ENCODE measurements at places on chromosomes 2 and 18.

DNA sequence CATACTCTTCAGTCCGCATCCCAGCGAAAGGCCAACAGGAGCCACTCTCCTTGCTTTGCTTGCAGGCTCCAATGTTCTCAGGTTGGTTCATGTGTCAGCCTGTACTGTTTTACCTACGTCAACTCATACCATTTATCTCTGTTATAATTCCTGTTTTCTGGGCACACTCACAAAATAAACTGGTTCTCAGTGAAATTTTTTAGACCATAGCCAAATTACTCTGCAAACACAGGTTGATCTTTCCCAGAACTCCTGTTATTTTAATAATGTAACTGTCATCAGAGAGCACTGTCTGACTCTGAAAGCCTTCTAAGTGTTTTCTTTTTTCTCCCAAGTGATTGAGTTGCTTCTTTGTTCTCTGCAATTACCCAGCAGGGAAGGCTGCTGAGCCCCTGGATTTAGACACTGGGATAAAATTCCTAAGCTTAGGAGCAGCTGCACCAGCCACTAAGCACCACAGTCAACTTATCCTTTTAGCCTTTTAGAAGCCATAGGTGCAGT lies 111.6 kb upstream of the PIEZO2 start:
- no peak for DNase-seq

GRCh38 chr2:159298967-159299366 lies 12.5 kb upstream of the WDSUB1 start:
- DNase-seq, result no peak

- DNase-seq, result peak; percentile 43
Measured at GRCh38 chr2:79512442-79513401, at the start of gene CTNNA2. TSS of gene CTNNA2 (plus strand) at chr2:79513051.

DNA sequence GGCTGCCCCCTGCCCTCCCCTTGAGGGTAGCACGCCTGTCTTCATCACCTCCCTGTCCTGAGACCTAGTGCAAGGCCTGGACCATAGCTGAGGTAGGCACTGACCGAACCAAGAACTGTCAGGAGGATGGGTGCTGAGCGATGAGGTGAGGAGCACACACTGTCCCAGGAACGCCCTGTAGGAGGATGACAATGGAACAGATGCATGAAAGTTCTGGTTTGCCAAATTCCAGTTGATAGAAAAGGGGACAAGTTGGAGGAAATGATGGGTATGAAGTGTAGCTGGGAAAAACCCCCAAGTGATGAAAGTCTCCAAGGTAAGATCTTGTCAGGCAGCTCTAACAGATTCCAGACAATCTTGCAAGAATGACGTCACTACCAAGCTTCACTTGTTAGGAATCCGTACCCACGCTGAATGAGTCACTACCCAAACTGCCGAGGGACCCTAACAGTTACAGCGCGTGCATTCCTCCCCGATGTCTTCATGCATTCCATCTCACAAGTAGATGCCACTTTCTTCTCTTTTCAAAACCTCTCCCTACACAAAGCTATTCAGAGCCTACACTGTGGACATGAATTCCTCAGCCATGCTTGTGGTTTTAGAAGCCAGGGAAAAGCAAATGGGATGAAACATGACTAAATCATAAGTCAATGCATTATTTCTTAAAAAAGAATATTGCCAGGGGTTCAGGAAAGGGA lies 27.6 kb downstream of the MRPL33 start:
- peak; percentile 47 for DNase-seq

GRCh38 chr2:50491541-50492476 lies 540.1 kb downstream of the NRXN1 start:
- peak; percentile 15 for DNase-seq

DNA sequence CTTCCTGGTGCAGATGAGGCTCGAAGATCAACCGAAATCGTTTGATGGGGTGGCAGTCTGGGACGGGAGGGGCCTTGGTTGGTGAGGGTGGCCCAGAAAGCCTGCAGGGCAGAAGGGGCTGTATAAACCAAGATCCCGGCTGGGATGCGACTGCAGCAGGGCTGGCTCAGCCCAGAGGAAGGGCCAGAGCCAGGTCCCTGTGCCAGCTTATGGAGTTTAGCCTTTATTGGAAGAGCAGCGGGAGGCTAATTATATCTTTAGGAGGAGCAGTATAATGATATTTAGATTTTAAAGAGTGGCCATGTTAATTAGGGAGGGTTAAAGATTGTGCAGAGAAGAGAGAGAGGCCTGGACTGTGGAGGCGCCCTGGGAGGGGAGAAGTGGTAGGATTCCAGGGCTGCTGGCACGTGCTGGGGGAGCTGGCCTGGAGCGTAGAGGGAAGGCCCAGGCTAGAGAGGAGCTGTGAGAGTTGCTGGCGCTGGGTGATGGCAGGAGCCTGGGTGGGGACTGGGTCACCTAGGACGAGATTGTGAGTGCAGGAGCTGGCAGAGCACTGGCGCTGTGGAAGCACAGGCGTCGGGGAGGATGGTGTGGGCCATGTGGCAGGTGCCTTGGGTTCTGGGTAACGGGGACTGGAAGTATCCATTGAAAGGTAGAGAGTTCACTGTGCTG lies 25.1 kb downstream of the TRAF3IP1 start:
- no peak for DNase-seq

GRCh38 chr2:177225965-177226360 lies 13.4 kb downstream of the HNRNPA3 start:
- DNase-seq, result no peak

GRCh38 chr2:181124497-181124896 lies 144.1 kb downstream of the UBE2E3 start:
- DNase-seq, result no peak

Data from suppressor macrophage (primary cell).